ENCODE measurements at places on chromosomes 7 and 10.

- DNase-seq = no peak
These were observed 225.8 kb downstream of the KCNMA1 start for GRCh38 chr10:77411805-77412204.

- DNase-seq = no peak
These were observed 1202.5 kb downstream of the DNAJB9 start for GRCh38 chr7:109772161-109772560.

GRCh38 chr7:3591944-3592343, 290.9 kb downstream of the SDK1 start:
- DNase-seq = no peak

DNA sequence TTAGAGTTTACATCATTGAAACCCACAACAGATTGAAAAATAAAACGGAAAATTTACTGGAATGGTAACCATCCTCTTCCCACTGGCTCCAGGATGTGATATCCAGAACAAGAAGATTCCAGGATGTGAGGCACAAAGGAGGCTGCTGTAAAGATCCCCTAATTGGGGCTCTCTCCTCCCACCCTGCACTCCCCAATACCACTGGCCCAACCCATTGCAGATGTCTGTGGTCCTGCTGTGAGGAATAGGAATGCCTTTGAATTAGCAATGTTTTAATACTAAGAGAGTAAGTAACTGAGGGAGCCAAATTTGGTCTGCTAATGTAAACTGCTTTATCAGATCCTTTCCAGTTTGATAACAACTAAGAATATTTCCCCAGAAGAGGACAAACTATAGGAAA, 225.9 kb upstream of the INHBA start:
- no peak for DNase-seq

DNA sequence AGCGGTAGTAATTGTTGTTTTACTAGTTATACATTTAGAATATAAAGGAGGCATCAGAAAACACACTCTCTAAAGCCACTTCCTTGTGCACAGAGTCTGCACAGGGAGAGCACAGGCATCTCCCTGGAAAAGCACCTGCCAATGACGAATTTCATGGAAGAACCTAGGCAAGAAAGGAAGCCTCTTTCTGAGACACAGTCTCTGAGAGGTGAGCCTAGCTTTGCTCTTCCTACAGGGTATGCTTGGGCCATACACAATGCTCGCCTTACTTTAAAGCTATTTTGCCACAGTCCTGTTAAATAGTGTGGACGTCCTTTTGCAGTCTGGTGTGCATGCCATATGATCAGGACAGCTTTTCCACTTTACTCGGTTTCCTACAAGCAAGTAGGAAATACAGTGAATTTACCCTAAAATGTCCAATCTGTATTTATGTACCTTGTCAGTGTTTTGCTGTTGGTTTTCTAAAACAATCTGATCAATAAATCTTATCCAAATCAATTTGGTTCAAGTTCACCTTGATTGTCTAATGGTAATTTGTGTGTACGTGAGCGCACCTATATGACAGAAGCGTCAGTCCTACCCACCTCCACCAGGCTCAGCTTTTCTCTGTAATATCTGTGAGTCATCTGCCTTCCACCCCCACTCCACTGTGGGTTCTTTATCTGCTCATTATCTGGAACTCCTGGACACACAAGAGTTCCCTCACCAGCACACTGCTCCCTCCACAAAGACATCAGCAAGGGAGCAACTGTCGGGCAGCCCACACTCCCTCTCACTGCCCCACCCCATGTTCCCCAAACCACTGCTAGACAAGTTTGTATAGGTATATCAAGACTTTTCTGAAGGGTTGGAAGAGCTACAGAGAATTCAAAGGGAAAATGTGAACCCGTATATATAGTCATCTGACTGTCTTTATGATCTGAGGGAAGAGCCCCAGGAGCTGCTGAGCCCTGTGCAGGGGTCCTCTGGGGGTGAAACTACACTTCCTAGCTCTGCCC, 65.2 kb downstream of the KLHDC10 start:
- DNase-seq = no peak

DNA sequence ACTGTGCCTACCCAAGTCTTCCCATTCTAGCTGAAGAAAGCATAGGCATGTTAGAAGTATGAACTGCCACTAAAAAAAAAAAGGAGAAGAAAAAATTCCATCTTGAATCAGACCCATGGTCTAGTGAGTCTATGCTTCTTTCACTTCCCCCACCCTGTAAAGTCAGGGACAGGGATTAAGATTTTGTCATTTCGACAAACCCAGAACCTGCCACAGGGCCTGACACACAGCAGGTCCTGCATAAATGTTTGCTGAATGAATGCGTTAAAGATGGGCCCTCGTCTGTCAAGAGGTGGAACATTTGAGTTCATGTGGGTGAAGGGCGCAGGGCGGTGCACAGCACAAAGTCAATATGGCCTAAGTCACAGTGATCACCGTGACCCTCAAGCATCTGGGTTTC, 4.9 kb downstream of the HIPK2 start:
- DNase-seq = no peak

DNA sequence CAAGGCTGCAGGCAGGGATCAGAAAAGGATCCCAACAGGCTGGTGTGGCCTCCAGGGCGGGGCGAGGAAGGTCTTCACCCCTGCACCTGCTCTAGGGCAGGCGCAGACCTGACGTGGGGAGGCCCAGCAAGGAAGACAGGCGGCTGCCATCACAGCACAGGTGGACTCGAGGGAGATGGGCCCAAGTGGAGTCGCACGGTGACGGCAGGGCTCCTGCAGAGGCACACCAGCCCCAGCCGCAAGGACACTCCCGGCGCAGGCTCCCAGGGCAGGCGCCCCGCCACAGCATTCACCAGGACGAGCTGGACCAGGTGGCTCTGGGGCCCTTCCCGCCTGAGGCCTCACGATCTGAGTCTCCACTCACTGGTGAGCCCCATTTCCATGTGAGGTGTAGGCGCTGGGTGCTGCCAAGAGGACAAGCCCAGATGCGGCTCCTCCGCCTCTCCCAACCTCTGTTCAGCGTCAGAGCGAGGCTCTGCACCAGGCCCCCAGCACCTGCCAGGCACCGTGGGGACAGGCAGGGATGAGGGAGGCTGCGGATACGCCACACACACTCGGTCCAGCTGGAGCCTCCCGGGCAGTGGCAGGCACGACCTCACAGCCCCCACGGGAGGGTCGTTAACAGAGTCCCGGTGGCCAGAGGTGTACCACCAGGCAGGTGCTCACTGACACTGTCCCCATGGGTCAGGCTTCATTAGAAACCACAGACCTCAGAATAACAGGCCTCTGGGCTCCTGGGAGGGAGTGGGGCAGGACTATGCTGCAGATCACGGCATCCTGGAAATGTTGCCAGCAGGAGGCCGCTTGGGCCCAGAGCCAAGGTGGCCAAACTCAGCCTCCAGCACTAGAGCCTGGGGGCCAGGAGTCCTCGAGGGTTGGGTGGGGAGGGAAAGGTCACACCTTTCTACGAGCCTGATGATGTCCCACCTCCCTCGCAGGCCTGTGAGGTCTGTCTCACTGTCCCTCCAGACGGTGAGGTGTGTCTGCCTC, 111.6 kb downstream of the MAD1L1 start:
- DNase-seq = no peak

- no peak for DNase-seq
These were observed 34.6 kb downstream of the ZEB1 start for GRCh38 chr10:31353574-31353973.

GRCh38 chr10:97640868-97641811, 669 bp downstream of the PI4K2A start:
- no peak for DNase-seq

GRCh38 chr7:42886129-42886528, 25.7 kb downstream of the C7orf25 start:
- no peak for DNase-seq

GRCh38 chr7:55192723-55193122, 172.4 kb upstream of the LANCL2 start:
- peak; percentile 21 for DNase-seq

DNA sequence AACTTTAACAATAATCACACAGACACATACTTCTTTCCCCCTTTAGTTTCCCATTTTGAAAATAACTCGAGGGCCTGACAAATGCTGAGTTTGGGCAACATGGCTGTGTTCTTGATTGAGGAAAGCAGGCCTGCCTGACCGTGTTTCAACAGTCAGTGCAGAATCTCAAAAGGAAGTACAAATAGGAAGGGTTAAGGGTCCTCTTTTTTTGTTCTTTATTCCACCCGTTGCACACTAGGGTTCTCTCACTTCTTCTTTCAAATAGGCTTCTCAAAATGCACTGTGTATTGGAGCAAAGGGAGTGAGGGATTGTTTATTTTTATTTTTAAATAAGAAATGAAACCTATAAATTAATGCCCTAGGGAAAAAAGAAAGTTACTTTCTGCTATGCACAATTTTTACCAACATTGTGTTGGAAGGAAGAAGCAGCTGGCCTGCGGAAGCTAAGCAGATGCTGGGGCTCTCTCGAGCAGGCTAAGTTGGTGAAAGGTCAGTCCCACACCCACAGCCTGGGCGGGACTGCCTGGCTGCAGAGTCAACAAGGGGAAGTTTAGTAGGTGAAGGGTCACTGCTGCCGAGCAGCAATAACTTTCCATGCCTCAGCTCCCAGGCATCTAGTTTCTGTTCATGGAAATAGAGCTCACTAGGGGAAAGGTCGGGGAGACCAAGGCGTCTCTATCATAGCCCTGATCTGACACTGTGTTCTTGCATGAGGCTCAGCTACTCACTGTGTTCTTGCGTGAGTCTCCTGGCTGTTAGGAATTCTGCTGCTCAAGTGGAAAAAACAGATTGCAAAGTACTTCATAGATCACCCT, 12.2 kb upstream of the PDK4 start:
- DNase-seq = peak; percentile 54

- no peak for DNase-seq
These were observed 83.1 kb upstream of the CHCHD3 start for GRCh38 chr7:133165001-133165400.

DNA sequence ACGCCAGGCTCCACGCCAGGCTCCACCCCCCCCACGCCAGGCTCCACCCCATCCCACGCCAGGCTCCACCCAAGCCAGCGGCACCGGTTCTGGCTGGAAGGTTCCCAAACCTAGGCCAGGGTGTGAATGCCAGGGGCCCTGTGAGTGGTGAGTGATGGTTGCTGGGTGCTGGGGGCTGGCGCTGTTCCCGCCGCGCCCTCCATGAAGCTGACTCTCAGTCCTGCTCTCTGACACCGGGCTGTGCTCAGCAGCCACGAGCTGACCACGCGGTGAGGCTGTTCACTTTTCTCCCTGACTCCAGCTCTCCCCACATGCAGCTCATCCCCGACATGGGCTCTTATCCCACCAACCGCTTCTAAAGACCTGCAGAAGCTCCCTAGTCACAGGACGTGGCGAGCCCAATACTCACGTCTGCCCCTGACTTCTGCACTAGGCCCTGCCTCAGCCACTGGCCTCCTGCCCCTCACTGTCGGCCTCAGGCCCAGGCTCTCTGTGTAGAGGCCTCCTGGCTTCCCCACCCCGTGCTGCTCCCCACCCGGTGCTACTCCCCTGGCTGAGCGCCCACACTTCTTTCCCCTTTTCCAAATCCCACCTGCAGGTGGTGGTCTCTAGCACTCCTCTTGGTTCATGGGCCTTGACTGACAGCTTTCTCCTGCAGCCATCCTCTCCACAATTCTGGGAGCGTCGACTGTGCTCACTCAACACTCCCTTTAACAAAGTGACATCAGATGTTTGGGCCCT, 603.0 kb downstream of the PTPRN2 start:
- DNase-seq = no peak

DNA sequence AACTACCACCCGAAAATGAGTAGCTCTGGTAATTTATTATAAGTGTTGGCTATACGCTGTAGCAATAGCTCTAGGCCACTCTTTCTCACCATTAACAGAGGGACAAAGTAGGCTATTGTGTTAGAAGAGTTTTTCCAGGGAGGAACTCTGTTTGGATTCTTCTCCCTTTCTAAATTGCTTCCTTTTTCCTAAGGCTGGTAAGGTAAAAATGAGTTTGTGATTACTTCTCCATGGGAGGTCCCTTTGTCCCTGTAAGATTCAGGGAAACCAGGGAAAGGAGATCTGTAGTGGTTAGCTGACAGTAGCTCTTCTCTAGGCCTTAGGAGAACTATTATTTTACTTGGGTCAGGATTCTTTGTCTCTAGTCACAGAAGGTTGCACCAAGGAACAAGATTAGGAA, 23.2 kb upstream of the SEMA3E start:
- DNase-seq = no peak
